Natural killer cell (primary cell): ENCODE measurements at places on chromosomes 11 and 22.

DNA sequence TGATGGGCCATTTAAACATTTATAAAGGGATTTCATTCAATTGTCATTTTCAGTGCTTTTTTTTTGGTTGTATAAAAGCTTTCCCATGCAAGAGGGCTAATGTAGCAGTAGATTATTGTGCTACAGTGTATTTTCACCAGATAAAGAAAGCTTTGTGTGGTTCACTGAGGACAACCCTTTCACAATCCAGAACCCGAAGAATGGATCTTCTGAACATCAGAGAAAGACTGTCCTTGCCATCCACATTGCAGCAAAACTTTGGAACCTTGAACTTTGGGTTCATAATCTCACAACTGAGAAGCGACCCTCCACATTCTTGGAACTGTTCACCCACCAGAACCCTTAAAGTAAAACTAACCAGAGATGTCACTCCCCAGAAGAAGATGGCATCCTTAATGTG lies 9.3 kb downstream of the APOBEC3H start:
- no peak for DNase-seq

GRCh38 chr11:63868399-63869064 lies 29.6 kb downstream of the MARK2 start:
- no peak for DNase-seq

DNA sequence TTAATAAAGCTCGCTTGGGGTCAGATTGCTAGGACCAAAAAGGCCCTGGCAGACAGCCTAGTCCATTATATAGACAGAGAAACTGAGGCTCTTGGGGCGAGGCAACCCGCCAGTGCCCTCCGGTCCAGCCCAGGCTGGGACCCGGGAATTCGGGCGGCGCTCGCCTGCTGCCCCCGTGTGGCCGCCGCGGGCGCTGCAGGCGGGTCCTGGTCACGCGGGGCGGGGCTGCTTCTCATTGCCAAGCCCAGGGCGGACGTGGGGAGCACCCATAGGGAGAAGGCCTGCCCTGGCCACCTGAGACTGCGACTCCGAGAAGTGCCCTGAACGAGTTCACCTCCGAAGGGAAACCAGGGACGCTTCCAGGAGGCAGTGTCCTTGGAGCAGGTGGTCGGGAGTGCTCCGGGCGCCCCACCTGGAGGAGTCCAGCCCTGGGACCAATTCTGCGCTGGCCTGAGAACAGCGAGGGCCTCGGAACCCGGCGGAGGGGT lies 36.0 kb upstream of the CSNK1E start:
- peak; percentile 77 for DNase-seq

GRCh38 chr11:70568814-70569617 lies 170.7 kb downstream of the CTTN start:
- DNase-seq = no peak

DNA sequence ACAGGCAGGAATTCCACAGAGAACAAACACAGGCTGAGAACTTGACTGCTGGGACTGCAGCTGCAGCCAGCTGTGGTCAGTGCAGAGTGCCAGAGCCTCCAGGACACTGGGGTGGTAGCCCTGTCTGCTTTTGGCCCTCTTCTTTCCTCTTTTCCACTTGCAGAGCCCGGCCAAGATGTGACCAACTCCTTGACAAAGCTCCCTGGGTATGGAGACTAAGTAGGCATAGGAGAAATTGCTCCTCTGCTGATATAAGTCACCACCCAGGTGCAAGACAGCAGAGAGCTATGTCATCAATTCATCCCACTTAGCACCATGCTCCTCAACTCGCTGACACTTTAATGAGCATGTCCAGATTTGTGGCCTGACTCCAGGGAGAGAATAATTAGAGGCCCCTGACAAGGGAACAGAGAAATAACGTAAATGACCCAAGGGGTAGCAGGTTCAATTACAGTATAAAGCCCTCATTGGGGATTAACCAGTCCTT lies 369.4 kb upstream of the B3GAT1 start:
- no peak for DNase-seq

DNA sequence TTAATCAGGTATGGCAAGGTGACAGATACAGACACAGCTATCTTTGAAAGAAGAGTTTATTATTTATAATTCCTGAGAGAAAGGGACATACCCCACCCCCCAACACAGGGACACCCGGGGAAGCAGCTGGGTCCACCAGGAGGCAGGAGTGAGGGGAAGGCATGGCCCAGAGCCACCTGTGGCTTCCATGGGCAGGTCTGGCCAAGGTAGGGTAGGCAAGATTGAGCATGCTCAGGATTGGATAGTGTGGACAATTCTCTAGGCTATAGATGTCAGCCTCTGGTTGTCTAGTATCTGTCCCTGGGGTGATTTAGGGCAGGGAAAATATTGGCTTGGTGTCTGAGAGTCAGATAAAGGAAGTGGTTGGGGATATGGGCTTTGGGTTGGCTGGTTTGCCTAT lies 27.5 kb upstream of the SMIM35 start:
- DNase-seq = no peak

- DNase-seq = no peak
Measured at GRCh38 chr11:13228572-13228971, 49.0 kb upstream of the BMAL1 start.

DNA sequence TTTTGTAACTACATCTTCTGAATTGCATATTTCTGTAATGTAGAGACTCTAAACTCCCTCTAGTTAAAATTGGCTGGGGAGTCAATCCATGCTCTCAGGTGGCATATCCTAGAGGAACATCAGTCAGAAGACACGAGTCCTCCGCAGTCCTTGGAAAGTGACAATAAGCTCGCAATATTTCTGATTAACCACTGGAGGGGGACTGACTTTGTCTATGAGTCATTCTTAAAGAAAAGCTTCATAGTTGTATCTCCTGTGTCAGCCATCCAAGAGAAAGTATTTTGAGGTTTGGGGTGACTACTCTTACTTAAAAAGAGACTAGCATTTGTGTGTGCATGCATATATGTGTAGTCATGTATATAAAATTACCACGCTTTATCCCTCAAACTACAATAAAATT lies 60.2 kb downstream of the SLN start:
- no peak for DNase-seq

- no peak for DNase-seq
Measured at GRCh38 chr22:44569561-44569991, 71.5 kb upstream of the RTL6 start.

- no peak for DNase-seq
Measured at GRCh38 chr11:134678744-134679143, 266.7 kb upstream of the B3GAT1 start.

DNA sequence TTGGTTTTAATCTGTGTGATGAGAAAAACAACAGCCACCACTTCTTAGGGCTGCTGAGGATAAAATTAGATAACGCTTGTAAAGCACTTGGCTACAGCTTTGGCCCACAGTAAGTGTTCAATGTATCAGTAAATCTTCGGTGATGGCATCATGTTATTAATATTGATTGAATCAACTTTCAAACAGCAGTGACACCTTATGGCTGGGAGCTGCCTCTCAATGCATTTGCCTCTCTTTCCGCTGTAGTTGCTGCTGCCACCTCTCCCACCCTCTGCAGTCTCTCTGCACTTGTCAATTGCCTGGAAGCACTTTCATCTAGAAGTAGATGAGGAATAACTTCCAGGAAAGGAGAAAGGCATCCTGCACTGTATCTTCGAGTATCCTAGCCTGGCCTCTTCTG lies 491.1 kb downstream of the OPCML start:
- no peak for DNase-seq

- DNase-seq = no peak
Measured at GRCh38 chr22:36201630-36202319, at the start of gene APOL4. TSS of gene APOL4 (minus strand) at chr22:36201809. CDS start at chr22:36201734, 75 bp downstream.

DNA sequence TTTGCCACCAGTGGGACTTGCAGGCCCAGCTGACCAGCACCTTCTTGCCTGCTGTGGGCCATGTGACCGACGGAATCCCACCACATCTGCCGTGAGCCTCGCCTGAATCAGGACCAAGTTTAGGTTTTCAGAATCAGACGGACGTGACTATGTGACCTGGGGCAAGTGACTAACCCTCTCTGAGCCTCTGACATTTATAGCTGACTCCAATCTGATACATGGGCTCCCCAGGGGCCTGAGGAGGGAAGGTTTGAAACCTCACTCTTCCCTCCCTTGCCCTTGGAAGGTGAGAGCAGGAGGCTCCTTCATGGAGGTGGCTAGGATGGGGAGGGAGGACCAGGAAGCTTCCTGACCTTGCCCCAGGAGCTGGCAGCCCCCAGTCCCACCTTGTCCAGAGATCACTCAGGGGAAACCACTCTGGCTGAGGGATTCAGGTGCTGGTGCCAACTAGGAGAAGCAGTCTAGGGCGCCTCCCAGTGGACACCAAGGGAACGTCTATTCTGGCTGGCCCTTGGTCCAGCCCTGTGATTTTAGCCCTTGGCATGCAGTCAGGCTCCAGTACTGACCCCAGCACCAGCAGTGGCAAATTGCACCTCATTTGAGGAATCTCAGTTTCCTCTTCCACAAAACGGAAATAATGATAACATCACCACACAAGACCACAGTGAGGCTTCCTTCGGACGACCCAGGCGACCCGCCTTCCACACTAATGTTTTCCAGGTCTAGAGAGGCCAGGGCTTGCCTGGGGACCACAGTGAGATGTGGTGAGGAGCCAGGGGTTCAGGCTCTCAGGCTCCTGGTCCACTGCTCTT lies 47.2 kb upstream of the SYT7 start:
- DNase-seq = peak; percentile 46
